ENCODE measurements at places on chromosomes 11 and 22.

- no peak for DNase-seq
Observed at GRCh38 chr11:73659961-73660360, 13.6 kb downstream of the PLEKHB1 start.

DNA sequence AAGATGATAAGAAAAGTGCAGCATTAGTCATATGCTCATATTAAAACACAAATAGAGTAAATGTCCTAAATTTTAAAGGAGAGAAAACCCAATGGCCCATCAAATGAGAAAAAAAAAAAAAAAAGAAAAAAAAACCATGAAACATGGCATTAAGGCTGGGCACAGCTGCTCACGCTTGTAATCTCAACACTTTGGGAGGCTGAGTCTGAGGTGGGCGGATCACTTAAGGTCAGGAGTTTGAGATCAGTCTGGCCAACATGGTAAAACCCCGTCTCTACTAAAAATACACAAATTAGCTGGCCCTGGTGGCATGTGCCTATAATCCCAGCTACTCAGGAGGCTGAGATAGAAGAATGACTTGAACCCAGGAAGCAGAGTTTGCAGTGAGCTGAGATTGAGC lies 515.5 kb upstream of the ANO3 start:
- DNase-seq = no peak

DNA sequence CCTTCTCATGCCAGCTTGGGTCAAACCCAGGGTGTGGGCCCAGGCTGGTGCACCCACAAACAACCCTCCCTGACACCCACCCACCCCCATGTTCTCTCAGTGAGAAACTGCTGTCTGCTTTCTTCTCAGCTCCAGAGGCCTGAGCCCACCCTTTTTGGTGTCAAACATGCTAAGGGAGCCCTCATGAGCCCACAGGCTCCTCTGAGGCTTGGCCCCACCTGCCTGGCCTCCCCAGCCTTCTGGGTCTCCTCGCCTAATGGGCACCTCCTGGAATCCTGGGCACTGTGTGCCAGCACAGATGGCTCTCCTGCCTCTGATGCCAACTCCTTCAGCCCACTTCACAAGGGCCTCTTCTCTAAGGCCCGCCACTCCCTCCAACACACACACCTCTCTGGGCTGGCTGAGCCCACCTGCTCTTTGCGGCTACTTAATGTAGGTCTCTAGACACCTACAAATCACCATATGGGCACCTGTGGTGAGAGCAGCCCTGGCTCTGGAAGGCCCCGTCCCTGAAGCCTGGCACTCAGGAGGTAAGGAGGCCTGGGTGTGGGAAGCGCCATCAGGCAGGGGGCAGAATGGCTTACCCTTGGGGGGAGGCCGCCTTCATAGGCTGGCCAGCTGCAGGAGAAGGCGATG lies 4.4 kb downstream of the NAGA start:
- DNase-seq = no peak

DNA sequence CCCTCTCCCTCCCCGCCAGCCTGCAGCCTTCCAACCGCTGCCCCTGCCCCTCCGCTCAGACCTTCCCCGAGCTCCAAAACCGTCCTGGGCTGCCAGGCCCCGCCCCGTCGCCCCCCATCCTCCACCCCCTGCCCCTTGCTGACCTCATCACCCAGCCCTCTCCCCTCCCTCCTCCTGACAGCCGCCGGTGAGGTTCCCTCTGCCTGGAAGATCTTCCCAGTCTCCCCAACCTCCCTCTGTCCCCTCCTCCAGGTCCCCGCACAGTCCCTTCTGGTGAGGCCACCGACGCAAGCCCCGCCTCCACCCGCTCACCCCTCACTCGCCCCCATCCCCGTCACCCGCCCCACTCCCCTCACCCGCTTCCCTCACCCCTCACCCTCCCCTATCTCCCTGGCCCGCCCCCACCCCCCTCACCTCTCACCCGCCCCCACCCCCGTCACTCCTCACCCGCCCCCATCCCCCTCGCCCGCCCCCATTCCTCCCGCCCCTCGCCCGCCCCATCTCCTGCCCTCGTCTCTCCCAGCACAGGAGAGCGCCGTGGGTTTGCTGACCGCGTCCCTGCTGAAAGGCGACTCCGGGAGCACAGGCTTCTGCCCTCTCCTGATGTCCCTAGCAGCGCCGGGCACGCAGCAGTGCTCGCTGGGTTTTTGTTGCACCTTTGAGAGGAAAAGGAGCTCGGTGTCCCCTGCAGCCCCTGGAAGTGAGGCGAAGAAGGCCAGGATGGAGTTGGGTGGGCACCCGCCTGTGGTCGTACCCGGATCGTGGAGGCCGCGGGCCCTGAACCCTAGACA lies 16.4 kb upstream of the UPK3A start:
- no peak for DNase-seq

DNA sequence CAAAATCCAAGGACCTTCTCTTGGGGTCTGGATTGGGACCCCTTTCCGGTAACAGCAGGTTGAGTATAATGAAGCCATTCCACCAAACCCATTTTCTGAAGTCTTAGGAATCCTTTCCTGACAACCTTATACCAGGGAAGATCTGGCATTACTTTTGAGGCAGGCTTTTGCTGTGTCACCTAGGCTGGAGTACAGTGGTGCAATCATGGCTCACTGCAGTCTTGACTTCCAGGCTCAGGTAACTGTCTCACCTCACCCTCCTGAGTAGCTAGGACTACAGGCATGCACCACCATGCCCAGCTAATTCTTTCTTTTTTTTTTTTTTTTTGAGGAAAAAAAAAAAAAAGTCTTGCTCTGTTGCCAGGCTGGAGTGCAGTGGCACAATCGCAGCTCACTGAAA lies 55.8 kb upstream of the TREH start:
- no peak for DNase-seq

DNA sequence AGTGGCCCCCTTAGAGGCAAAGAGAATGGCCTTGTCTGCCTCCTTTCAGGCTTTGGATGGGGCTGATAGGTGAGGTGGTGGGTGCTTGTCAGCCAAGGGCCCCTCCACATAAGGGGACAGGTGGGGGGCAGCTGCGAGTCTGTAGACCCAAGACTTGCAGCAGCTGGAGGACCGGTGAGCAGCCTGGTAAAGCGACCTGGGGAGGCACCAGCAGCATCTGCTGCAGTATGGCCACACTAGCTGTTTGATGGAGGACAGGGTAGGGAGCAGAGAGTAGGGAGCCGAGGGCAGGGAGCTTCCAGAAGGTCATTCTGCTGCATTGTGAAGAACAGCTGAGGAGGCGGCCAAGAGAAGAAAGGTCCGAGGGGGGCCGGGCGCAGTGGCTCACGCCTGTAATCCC lies 16.8 kb upstream of the MRTFA start:
- no peak for DNase-seq

GRCh38 chr22:19103880-19104821 lies 18.1 kb downstream of the DGCR2 start:
- no peak for DNase-seq

- DNase-seq = no peak
Observed at GRCh38 chr11:128705124-128705920, 11.4 kb downstream of the FLI1 start.

DNA sequence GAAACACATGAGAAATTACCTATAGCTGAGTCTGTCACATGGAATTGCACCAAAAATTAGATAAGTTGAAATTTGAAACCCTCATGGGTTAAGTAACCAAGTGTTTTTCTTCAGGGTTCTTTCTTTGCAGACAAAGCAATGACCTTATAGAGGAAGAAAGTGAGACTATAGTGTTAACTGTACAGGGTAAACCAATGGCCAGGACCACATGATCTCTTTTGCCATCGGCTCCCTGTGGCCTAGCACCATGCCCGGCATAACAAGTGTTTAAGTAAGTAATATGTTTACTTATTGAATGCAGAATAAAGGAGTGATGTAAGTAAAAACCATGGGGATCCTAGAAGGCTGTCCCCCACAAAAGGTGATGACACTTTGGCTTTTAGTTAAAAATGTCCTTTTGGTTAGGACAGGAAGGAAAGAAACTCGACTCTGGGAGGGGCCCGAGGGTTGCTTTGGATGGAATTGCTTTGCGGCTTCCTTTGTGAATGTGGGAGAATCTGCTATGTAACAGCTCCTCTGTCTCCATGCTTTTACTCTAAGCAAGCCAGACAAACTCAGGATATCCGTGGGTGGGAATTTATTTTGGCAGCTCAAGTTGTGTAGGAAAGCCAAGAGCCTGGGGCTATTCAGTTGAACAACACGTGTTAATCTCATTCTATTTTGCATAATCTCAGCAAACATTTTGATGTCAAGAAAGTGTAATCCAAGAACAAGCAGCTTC lies 454.7 kb downstream of the INSC start:
- DNase-seq = no peak

- DNase-seq = peak; percentile 68
Observed at GRCh38 chr11:93585758-93586157, 42.6 kb upstream of the SMCO4 start.

- no peak for DNase-seq
Observed at GRCh38 chr11:119419834-119420492, 3.0 kb downstream of the THY1 start.

DNA sequence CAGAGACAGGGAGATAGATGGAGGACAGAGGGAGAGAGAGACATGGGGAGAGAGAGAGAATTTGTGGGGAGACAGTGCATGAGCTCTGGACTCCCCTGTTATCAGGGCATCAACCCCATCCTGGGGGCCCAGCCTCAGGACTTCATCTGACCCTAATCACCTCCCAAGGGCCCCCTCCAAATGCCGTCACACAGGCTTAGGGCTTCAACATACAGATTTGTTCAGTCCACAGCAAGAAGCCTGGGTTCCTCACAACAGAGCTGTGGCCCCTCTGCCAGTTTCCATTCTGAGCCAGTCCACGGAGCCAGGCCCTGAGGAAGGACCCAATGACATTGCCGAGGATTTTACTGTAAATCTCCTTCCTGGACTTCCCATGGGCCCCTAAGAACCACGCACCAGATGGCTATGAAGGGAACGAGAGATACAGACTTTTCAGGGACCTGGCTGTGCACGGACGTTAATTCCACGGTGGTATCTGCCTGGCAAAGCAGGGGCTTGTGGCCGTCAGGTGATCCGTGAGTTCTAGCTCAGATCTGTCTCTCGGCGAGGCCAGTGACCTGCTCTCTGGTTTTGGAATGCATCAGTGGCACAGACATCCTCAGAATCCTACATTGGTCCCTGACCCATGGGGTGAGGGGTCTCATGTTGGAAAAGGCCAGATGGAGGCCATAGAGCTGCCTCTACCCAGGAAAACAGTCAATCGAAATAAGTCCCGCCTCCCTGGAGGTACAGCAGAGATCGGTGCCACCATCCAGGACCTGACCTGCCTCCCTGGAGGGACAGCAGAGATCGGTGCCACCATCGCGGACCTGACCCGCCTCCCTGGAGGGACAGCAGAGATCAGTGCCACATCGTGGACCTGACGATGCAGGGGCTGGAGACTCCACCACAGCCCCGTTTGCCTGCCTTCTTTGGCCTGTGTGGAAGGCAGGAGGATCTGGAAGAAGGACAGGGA lies 8.7 kb upstream of the B4GALNT4 start:
- no peak for DNase-seq
